ENCODE measurements at places on chromosomes 16 and 17.

DNA sequence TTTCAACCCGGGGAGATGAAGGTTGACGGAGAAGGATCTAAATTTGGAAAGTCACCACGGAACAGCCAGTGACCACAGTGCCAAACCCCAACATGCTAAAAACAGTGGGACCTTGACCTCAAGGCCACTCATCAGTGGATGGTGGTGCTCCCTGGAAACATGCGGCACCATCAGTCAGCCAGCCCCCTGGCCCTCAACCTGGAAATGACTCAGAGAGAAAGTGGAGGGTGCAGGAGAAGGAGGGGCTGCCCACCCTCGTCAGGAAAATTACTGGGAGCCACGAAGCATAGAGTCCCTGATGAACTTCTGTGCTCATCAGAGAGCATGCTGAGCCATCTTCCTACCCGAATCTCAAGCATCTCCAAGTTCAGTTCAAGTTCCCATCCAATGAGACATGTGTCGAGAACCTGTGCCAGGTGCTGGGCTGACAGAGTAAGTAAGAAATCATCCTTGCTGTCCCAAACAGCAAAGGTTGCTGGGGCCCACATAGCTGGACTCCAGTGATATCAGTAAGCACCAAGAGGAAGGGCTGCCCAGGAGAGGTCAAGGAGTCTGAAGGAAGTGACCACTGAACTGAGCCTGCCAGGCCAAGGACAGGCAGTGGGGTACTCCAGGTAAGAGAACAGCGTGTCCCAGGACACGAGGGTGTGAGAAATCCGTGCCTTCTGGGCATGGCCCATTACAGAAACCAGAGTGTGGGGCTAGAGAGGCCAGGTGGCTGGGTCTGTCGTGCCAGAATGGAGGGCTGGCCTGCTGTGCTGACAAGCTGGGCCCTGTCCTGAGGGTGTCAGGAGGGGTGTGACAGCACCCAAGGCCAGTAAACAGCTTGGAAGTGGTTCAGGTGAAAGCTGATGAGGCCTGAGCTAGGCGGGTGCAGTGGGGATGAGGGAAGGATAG lies 5.2 kb downstream of the PECAM1 start:
- DNase-seq, result peak; percentile 61

DNA sequence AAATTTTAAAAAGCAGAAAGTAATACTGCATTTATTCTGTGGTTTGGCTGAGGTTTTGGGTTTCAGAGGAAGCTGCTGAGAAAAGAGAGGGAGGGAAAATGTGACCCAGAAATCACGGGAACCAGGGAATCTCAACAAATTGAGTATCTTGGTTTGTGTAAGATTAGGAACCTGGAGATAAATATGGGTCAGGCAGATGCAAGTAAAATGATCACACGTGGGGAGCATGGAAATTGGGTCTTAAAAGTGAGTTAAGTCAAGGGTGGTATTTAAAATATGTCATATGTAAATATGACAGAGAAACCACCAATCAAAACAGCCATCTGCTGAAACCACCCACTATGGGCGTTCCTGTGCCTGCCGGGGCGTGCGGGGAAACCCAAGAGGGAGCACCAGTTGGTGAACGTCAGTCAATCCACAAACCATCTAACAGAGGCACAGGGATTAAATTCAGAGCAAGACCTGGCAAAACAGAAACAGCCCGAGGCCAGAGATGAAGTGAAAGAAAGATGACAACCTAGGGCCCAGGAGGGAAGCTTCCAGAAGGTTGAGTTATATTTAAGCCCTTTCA lies 33.4 kb downstream of the CDH13 start:
- DNase-seq, result no peak

DNA sequence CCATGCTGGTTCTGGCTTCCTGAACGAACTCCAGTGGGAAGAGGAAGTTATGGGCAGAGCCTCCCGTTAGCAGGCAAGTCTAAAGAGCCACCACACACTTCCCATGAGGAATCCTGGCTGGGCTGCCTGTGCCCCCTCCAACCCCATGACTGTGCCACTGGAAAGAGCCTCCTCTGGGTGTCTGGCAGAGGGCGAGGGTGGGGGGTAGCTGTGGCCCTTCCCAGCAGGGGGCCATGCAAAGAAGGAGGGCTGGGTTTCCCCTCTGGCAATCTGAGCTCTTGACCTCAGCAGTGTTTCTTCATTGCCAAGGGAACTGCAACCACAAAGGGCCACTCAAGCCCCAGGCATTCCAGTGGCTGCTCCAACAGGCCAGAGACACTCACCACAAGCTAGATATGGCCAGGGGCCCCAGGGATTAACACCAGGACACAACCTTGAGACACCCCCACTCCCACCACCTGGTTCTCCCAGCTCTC lies 1.7 kb upstream of the RRAD start:
- peak; percentile 36 for DNase-seq

DNA sequence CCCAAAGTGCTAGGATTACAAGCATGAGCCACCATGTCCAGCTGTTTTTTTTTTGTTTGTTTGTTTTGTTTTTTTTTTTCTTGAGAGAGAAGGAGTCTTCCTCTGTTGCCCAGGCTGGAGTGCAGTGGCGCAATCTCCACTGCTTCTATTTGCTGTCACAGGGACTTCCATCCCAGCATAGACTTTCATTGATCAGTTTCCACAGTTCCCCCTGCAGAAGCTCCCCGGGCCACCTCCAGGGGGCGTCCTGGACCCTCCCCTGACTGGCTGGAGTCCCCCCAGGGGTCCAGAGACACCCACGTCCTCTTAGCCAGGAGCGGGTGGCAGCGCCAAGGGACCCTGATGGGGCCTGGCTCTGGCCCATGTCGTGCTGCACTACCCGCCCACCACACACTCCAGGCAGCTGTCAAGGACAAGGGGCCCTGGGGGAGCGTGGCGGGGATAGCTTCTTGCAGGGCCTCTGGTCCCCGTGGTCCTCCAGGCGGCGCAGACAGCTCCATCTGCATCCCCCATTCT lies 3.1 kb upstream of the NPW start:
- no peak for DNase-seq

GRCh38 chr17:57605675-57606105 lies 139.4 kb downstream of the CCDC182 start:
- DNase-seq, result no peak

- no peak for DNase-seq
Measured at GRCh38 chr17:67095803-67096202, 51.4 kb downstream of the CACNG1 start.

DNA sequence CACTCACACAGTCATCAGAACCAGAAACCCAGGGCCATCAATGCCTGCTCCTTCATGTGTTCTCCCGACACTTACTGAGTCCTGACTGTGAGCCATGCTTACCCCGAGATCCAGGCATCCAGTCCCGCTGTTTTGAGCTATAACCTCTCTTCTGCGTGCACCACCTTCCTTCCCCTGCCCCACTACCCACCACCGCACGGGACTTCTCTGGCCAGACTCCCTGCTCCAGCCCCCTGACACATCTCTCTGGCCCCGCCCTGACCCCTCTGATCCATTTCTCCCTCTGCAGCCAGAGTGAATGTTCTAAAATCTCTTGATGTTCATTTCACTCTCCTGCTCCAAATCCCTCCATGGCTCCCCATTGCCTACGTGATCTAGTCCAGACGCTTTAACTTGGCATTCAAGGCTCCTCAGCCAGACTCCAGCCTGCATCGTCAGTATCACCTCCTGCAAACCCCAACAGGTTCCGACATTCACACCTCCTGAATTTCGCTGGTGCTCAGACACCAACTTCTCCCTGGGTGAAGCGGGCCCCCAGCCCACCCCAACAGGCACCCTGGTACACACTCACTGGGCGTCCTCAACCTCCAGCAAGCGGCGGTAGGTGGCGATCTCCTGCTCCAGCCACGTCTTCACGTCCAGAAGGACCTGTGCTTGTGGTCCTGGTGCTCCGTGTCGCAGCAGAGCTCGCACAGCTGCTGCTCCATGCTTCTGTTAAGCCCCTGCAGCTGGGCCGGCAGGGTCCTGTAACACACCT lies 3.1 kb upstream of the KRT17 start:
- DNase-seq, result no peak
